ENCODE measurements at places on chromosomes 5 and 9. TPM values are rescaled to one million over a fixed set of nuclear protein-coding genes. Genes with fewer than 3 reads are reported as not detected.

Gene NUTM2G
- total RNA-seq, result not detected

GRCh38 chr9:124214596-124215367 is 43.0 kb upstream of the NEK6 start:
- DNase-seq, result no peak

GRCh38 chr5:178577376-178577839 is 12.8 kb downstream of the COL23A1 start:
- DNase-seq, result no peak

- no peak for DNase-seq
These were observed 79.4 kb downstream of the NPR3 start for GRCh38 chr5:32790411-32790951.

- no peak for DNase-seq
These were observed 451.3 kb upstream of the KLF4 start for GRCh38 chr9:107940616-107941595.
